Activated T-cell treated with anti-CD3 and anti-CD28 coated beads, Interleukin-2, amount 50 U/mL, for 72 hours (primary cell): ENCODE measurements at places on chromosomes 4 and X.

GRCh38 chr4:142519342-142519741 is 326.8 kb downstream of the INPP4B start:
- no peak for DNase-seq

- DNase-seq = no peak
Measured at GRCh38 chrX:100207331-100208024, 202.6 kb downstream of the PCDH19 start.

DNA sequence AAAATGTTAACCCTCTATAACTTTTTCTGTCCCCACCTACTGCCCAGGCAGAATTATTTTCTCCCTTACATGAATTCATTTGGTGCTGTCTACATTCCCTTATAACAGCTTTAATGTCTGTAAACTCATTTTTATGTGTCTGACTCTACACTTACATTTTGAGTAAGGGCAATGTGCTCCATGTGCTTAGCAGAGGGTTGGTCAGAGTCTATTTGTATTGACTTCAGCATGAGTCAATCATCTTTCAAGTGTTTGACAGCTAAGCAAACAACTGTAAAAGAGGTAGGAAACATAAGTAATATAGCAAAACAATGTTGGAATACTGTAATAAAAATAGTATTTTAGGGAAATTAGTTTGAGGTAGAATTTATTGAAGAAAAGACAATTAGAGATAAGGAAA is 6.3 kb downstream of the IL15 start:
- no peak for DNase-seq

DNA sequence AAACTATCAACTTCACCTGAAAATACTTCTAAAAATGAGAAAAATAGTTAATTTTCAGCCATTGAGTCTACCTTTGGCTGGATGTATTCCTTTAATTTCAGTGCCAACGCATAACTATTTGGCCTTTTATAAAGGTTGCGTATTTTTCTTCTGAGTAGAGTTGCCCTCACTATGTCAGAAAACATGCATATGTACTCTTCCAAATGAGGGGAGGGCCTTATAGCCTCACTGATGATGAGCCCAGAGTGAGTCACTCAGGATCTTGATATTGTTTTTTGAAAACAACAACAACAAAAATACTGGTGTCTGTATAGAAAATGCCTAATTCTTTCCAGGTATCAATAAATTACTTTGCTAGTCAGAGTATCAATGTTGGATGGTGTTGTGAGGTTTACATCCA is 349.3 kb downstream of the FBXO8 start:
- DNase-seq = no peak

- DNase-seq = no peak
Measured at GRCh38 chr4:113053883-113054282, 4.4 kb downstream of the ANK2 start.

GRCh38 chrX:66676413-66676812 is 37.5 kb upstream of the EDA2R start:
- no peak for DNase-seq

GRCh38 chrX:26373829-26374228 is 157.9 kb downstream of the MAGEB5 start:
- DNase-seq = no peak

- DNase-seq = peak; percentile 78
Measured at GRCh38 chrX:72100824-72101351, 30.8 kb downstream of the RTL5 start.

DNA sequence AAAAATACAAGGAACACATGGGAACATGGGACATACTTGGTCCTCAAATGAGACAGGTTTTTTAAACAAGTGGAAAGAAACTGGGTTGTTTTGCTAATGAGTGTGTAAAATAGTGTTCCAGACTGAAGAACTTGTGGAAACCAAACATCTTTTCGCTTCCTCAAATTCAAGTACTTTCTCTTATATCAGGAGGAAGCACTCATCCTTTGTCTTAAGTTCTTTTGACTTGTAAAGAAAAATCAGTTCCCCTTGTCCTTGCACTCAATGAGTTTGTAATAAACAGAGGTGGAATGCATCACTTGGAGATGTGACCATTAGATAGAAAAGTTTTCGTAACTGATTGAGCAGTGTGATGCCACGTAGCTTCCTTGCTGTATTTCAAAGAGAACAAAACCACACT is 101.1 kb downstream of the PHOX2B start:
- DNase-seq = no peak

- no peak for DNase-seq
Measured at GRCh38 chr4:125801924-125802323, 487.2 kb downstream of the FAT4 start.

DNA sequence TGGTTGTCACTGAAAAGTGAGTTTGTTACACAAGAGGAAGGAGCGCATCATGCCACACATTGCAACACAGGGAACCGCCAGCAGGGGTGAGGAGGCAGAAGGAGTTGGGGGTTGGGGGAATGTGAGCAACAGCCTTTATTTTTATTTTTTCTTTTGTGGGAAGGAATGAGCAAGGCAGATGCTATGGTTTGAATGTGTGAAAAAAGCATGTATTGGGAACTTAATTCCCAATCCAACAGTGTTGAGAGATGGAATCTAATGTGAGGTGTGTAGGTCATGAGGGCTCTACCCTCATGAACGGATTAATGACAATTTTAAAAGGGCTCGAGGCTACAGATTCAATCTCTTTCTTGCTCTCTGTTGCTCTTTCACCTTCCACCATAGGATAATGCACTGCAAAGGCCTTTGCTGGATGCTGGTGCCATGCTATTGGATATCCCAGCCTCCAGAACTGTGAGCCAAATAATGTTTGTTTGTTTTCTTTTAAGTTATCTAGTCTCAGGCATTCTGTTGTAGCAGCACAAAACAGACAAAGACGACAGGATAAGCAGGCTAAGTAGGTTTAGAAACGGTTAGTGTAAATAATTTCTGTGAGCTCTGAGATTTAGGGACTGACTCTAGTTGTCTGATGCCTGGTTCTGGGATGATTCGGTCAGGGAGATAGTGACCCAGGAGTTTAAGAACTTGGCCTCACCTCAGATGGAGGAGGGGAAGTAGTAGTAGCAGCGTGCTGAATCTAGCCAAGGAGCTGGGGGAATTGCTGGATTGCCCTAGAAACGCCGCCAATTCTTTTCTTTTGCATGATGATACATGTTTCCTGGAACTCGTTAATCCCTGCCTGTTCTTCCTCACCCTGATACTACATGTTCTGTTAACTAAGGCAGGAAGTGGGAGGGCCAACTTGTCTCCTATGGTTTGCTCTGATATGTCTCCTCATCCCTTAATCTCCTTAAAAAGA is 156.6 kb upstream of the CTSO start:
- no peak for DNase-seq

GRCh38 chr4:108777388-108777787 is 14.5 kb upstream of the ETNPPL start:
- no peak for DNase-seq

- no peak for DNase-seq
Measured at GRCh38 chrX:30690330-30690729, 37.1 kb downstream of the GK start.

- no peak for DNase-seq
Measured at GRCh38 chr4:189279188-189279587, 661.5 kb upstream of the FRG1 start.

GRCh38 chr4:122739174-122739573 is 6.7 kb downstream of the BBS12 start:
- no peak for DNase-seq

DNA sequence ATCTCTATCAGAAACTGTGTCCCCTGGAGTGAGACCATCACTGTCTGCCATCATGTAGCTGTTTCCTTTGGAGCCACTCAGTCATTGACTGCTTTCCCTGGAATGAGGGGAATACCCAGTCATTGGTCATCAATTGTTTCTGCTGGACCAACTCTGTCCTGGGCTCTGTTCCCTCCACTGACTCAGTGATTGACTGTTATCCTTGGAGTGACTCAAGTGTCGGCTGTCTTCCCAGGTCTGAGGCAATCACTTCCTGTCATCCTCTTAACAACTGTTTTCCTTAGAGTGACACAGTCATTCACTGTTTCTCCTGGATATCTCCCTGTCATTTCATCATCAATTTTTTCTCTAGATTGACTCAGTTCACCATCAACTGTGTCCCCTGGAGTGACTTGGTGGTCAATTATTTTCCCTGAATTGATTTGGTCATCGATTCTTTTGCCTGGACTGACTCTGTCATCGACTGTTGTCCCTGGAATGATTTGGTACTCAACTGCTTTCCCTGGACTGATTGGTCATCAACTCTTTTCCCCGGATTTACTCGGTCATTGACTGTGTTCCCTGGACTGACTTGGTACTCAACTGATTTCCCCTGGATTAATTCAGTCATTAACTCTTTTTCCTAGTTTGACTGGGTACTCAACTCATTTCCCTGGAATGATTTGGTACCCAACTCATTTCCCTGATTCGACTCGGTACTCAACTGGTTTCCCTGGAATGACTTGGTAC is 327.9 kb upstream of the VCX start:
- DNase-seq = no peak

DNA sequence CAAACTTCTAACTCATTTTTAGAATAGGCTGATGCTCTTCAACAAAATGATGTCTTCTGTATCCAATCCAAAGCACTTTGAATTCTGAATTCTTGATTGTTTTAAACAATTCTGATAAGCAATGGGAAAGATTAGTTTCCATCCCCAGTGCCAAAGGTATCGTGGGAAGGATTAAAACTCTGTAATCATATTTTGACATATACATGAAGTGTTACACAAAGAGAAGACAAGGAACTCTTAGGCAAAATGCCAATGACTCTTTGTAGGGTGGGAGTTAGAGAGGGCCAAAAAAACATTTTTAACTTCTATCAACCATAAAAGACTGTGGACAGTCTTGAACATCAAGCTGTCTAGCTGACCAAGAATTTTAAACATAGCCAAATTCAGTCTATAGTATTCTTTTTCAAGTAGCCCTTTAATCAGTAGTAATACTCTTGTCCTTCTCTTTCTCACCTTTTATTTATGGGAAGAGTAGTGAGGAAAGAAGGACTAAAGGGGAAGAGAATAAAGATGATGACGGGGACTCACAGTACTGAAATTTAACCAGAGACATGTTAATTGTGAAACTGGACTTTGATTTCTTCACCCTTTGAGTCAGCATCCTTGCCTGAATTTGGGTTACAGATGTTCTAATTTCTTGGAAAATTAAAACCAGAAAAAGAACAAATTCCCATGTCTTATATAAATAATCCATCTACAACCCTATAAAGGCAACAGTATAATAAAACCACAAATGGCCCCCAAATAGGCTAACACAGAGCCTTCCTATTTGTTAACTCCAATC is 51.8 kb upstream of the VEGFD start:
- DNase-seq = no peak

- no peak for DNase-seq
Measured at GRCh38 chr4:52837716-52838558, 24.2 kb upstream of the RASL11B start.

DNA sequence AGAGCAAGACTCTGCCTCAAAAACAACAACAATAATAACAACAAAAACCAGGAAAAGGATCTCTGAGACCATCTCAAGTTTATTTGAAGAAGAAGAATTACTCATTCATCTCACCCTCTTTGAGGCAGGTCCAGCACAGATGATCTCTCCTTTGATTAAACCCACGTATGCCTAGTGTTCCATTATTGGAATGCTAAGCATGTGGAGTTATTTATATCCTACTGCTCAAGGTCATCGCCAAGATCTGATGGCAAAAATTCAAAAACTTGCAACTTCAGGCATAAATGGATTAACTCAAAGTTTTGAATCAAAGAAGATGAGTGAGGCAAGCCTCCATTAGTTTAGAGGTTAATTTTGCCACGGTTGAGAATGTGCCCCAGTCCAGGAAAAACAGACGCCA is 184.2 kb downstream of the DHRSX start:
- DNase-seq = no peak

GRCh38 chrX:23503835-23504539 is 163.3 kb upstream of the PRDX4 start:
- no peak for DNase-seq

DNA sequence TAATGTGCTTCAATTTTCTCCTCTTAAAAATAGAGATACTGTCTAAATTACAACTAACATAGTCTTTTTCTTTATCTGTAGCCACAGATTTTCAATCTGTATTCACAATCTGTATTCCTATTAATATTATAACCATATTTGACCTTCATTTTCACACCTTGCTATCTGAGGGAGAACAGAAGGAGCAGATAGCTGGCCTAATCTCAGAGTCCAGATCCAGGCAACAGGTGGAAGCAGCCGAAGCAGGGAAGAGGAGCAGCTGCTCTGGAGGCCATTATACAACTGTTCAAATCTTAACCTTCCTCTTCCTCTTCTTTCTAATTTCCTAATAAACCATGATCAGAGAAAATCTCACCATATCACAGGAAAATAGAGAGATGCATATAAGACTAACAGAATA is 14.2 kb downstream of the SEPSECS start:
- no peak for DNase-seq

- DNase-seq = no peak
Measured at GRCh38 chr4:23789762-23790161, 100.1 kb downstream of the PPARGC1A start.

DNA sequence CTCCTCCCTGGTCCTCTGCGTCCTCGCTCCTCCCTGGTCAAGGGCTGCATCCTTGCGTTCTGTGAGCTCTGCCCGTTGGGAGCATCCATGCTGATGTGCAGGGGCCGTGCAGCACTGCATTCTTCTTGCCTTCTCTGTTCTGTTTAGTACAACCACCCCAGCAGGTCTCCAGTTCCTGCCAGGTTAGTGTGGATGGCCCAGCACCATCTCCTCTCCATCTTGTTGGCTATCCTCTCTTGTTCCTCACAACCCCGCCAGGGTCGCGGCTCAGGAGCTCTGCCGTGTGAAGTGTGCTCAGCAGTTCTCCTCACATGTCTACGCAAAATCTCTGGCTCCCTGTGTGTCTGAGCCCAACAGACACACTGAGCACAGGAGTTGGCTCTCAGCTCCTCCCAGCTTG is 10.4 kb upstream of the MAEA start:
- no peak for DNase-seq

- no peak for DNase-seq
Measured at GRCh38 chrX:129720741-129721140, 18.0 kb upstream of the XPNPEP2 start.

DNA sequence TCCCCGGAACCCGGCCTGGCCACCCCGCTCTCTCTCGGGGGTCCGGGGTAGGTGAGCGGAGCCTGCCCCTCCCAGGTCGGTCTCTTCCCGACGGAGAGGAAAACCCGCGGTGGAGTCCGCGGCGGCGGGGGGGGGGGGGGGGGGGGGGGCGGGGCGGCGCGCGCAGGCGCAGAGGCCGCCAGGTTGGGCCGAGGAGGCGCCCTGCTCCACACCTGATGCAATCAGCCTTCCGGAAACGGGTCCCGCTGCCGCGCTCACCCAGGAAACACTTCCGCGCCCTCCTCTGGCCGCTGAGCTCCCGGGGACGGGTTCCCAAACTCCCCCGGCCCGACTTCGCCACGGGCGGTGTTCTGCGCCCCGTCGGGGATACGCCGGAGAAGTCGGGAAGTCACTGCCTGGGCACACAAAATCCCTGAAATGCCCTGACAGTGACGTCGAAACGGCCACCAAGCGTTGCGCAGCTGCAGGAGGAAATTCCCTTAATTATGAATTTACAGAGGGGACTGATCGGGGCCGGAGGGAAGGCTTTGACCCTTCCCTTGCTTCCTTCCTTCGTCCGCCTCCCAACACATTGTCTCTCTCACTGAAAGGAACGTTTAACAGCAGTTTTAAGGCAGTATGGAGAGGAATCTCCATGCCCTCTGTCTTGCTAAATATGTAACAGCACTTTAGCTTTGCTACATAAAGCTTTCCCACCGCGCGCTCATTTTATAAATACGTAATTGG is 2.1 kb upstream of the APBB2 start:
- peak; percentile 80 for DNase-seq
